NCI-H187 treated with DMSO at 0.1 percent for 48 hours (cell line): ENCODE measurements at places on chromosomes 11 and 22.

GRCh38 chr11:100777736-100778135 is 90.6 kb downstream of the ARHGAP42 start:
- DNase-seq = no peak

DNA sequence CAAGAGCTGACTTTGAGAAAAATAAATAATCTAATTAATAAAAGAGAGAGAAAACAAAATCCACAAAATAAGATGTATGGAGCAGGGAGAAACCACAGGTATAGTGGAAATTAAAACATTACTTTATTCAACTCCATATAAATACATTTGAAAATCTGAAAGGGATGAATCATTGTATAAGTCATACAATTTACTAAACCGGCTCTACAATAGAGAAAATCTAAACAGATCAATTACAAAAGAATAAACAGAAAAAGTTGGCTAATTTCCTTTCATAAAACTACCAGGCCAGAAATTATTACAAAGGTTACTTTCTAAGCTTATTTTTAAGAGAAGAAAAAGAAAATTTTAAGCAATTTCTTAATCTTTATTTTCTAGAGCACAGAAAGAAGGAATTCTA is 51.3 kb upstream of the DRD2 start:
- no peak for DNase-seq

- DNase-seq = no peak
Measured at GRCh38 chr11:75349521-75350116, 1.8 kb downstream of the ARRB1 start.

GRCh38 chr11:60830478-60831142 is 11.3 kb upstream of the CCDC86 start:
- no peak for DNase-seq

- DNase-seq = no peak
Measured at GRCh38 chr22:27466778-27467438, 334.6 kb downstream of the MN1 start.

DNA sequence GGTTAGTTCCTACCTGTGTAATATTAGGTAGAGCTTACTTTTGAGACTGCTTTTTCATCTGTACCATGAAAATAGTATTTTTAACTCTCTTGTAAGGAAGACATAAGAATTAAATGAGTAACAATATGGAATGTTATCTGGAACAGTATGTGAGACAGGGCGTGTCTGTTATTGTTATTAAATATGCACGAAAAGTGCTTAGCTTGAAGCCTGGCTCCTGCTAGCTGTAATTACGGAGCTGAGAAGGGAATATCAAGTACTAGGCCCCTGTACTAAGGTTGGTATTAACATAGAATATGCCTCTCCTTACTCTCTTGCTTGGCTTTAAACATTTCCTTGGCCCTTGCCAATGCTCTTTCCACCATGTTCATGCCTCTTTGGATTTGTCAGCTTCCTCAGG is 194.0 kb downstream of the FAM76B start:
- no peak for DNase-seq

GRCh38 chr11:61058583-61059259 is 43.6 kb upstream of the CD5 start:
- DNase-seq = no peak

DNA sequence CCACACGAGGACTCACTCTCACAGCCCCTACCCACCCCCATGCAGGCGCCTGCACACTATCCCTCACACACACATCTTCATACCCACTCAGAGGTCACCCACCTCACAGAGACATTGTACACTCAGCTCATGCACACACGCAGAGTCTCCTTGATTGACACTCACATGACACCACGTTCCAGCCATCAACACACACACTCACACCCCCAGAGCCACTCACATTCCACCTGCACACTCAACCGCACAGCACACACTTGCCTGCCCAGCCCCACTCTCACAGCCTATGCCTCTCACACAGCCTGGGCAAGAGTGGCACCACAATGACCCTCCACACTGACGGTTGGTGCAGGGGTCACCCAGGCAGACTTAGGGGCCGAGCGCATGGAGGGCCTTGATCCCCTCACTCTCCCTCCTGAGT is 2.2 kb downstream of the SPI1 start:
- DNase-seq = no peak

DNA sequence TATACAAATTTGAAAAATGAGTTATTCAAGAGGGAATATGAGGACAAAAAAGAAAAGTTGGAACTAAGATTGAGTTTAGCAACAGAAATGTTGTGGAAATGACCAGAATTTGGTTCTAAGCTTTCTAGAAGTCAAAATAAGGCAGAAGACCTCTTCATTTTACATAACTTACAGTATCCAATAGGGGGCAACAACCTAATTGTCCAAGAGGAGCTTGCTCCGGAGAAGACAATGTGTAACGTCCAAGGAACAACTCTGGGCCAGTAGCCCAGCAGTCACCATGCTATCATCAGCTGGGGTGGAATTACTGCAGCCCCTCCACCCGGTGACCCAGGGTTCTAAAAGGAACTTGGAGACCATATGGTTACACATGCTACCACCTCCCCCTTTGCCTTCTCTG is 14.1 kb downstream of the CNTF start:
- DNase-seq = no peak

- no peak for DNase-seq
Measured at GRCh38 chr11:62676698-62677097, 2.2 kb downstream of the UBXN1 start.

GRCh38 chr11:125585487-125585886 is 7.2 kb upstream of the STT3A start:
- DNase-seq = no peak

DNA sequence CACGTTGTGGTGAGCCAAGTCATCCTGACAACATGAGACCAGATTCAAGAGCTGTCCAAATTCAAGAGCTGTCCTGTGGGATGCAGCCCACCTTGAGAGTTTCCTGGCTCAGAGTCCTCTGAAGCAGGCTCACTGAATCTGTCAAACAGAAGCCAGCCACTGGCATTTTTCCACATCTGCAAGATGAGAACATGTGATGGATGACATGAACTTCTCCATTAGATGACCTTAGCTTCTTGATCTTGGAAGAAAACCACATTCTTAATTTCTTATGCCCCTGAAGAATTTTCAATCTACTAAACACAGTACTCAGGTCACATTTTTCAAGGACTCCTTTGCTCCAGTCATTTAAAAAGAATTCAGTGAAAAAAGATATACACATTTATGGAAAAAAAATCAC is 291.0 kb downstream of the GUCY1A2 start:
- no peak for DNase-seq

DNA sequence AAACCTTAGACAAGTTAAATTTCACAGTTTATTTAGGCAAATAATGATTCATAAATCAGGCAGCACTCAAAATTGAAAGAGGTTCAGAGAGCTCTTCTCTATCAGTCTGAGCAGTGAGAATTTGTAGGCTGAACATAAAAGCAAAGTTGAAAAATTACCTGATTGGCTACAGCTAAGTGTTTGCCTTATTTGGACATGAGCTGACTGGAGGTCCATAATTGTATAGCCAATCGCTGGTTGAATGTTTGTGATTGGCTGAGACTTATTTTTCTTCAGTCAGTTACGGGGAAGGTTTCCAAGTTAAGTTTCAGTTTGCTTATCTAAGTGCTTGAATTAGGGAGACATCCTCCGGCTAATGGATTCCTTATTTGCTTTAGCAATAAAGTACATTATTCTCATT is 527.5 kb downstream of the CNTN5 start:
- DNase-seq = no peak

DNA sequence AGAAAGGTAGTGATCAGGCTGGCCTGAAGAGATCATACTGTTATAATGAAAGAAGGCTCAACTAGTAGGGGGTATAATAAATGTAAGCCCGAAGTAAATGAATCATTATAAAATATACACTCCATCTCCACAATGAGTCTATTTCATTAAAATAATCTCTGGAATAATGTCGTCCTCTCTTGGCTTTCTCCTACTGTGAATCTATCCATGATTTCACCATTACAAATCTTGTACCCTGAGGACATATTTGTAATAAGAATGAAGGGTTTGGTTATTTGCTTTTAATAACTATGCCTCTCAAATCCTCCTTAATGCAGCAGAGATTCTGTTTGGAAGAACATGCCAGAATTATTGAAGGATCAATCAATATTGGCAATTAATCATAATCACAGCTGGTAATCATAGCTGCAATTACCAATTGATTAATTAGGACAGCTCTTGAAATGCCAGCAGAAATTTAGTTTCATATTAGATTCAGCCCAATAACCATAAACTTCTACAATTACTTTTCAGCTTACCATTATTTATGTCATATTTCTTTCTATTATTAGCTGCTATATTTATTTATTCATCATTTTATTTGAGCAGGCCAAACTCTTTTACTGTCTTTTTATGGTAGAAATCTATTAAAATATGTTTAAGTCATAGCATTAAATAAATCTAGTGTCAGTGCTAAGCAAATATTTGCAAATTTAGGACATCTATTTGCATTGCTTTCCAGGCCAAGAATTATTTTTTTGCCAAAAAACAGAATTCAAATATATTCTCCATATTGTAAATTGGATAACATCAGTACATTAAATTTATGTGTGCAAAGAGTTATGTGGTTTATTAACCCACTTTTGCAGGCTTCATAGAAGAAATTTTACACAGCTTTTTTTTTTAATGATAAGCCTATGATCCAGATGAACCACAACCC is 588.4 kb upstream of the LRRC4C start:
- no peak for DNase-seq

- DNase-seq = no peak
Measured at GRCh38 chr11:36588099-36588498, 6.2 kb upstream of the IFTAP start.

GRCh38 chr11:59754494-59754858 is 700 bp upstream of the STX3 start:
- DNase-seq = no peak

DNA sequence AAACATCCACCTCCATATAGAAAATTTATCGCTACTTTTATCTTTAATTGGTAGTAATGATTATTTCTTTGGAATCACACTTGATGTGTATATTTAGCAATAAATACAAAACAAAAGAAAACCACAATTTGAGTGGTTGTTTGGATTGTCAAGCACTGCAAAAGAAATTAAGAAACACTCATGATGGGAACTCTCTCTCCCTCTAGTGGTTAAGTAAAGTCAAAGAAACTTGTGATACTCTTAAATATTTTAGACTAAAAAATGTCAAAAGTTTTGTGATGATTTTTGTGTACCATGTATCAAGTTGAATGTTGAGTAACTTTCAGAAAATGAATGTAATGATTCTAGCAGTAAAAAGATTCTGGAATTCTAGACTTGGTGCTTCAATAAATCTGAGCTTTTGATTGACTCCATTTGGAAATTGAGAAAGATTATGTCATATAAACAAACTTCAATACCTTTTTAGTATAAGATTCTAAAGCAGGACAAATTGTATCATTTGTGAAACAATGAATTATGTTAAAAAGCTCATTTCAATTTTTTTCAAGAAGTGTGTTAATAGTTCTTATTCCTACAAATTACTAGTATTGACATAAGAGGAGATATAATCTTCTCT is 20.8 kb downstream of the MUC15 start:
- no peak for DNase-seq

DNA sequence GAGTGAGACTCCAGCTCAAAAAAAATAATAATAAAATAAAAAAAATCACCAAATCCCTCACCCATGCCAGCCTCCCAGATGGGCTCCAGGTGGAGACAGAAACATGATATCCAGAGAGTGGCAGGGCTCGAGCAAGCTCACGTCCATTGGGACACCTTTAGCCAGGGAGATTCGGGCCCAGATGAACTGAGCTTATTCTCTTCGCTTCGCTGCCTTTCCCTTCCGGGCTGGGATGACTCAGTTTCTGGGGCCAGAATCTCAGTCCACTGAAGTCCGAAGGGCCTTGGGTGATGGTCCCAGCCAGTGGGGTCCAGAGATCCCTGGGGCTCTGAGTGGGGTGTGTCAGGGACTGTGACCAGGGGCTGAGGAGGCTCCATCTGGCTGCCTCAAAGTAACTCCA is 23.0 kb upstream of the MYEOV start:
- no peak for DNase-seq

DNA sequence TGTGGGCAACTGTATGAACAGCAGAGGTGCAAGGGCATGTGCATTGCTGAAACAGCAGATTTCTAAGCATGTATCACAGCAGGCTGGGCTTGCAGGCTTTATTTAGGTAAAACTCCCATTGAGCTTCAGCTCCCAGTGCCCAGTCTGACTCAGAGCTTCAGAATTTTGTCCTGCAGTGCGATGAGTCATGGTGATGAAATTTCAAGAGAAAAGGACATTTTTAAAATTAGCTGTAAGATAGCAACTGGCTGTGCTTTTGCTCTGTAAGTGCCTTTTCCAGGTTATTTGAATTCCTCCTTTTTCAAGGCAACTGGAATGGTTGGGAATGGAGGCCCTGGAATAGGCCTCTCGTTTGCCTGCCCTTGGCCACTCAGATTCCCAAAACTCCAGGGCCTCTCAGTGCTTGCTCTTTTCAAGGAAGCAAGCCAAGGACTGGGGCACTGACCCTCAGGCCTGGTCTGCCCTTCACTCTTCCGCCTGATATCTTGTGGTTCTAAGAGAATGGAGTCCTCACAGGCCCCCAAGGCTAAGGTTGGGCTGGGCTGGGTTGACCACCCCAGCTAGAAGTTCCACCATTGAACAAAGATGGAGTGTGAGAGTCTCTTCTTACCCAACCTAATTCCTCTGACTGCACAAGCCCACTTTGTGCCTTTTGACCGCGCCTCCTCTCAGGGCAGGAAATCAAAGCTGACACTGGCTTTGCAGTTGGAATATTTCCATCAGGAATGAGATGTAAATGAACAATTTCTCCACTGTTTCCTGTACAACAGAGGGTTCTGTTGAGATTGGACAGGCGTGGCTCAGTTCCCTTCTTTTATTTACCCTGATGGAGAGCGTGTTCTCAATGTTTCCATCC is 59.5 kb upstream of the PRSS23 start:
- no peak for DNase-seq

DNA sequence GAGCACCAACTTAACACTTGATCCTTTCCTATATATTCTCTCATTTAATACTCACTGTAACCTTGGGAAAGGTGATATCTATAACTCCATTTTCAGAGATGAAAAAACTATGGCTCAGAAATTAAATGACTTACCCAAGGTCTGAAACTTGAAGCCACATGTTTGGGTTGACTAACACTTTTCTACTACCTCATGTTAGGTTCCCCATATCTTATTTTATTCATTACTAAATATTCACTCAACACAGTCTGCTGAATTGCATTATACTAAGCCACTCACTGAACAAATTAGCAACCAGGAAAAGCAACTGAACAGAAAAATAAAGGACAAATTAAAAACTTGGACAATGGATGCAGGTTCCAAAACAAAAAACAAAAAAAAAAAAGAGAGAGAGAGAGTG is 59.9 kb downstream of the FAM168A start:
- no peak for DNase-seq

DNA sequence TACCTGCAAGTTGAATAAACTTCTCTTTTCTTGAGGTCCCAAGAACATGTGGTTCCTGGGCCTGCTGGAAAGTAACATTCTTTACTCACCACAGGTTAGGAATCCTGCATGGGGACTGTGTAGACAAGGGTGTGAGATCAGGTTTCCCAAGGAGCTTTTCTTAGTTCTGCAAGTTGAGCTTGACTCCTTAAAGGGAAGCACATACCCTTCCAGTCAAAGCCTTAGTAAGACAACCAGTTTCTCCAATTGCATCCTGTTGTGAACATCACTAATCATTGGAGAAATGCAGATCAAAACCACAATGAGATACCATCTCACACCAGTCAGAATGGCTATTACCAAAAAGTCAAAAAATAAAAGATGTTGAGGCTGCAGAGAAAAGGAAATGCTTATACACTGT is 48.3 kb upstream of the PAK1 start:
- no peak for DNase-seq
